ENCODE measurements at places on chromosomes 4 and X.

- DNase-seq: no peak
Measured at GRCh38 chr4:113566015-113566795, 195.3 kb downstream of the CAMK2D start.

DNA sequence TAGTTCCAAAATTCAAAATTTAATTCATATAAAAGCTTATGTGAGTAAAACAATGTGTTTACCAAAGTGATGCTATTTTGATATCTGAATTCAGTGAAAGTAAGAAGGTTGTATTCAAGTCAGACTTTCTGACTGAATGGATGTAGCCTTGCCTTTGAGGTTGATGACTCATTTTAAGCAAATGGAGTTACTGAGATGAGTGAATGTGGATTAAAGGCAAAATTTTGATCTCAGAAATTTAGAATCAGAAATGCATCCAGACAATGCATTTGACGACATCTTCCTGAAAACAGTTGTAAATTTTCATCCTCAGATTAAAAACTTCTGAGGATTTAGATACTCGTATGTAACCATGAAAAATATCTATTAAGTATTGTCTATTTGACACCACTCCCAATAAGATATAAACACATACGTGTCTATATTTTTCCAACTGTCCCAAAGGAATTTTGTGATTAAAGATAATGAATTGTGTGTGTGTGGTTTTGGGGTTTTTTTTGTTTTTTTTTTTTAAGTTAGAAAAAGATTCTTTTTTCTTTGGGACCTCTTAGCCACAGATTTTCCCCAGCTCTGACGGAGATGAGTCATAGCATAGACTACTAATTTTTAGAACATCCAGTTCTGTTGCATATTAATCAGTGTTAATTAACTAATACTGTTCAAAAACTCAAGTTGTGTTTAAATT is 34.4 kb downstream of the NFKB1 start:
- peak; percentile 32 for DNase-seq

DNA sequence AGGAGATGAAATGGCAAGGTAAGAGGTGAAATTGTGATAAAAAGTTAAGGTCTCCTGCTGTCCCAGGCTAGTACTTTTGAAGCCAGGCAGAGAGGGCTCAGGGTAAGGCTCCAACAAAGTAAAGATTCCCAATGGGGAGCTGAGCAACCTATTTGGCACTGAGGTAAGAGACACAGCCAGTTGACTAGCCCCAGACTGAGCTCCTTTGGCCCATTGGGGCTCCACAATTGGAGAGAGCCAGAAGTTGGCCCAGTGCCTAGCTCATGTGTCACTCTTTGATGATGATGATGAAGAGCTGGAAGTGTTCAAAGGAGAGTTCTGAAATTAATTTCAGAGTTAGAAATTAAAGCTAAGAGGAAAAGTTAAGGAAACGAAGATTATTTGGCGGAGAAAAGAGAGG is 94.6 kb downstream of the RLIM start:
- no peak for DNase-seq

GRCh38 chr4:153366486-153366885 is 22.0 kb downstream of the MND1 start:
- no peak for DNase-seq

DNA sequence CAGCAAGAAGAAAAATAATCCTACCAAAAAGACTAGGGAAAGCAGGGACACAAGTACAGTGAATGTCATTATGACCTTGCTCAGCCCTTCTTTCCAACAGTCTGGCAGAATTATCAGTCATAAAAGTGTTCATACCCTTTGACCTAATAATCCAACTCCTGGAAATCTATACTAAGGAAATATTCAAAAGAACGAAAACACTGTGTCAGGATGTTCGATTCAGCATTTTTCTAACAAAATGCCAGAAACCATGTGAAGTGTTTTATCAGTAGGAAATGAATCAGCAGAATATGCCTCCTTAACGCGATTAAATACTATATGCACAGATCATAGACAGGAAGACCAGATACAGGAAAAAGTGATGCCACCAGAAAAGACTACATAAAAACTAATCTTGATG is 16.2 kb upstream of the S100G start:
- DNase-seq: no peak

GRCh38 chr4:183355405-183355804 is 33.2 kb upstream of the CLDN24 start:
- no peak for DNase-seq

- DNase-seq: no peak
Measured at GRCh38 chrX:124033821-124034220, 72.3 kb downstream of the STAG2 start.
